ENCODE measurements at places on chromosomes 12 and 14. TPM values are rescaled to one million over a fixed set of nuclear protein-coding genes. Genes with fewer than 3 reads are reported as not detected.

The YARS2 gene
- total RNA-seq = 67.1 TPM

The IKZF4 gene
- 12.2 TPM for total RNA-seq

The KRT73 gene
- total RNA-seq = not detected

The NTN4 gene
- 3.3 TPM for total RNA-seq

The SOAT2 gene
- total RNA-seq = not detected

The MIS18BP1 gene
- 84.4 TPM for total RNA-seq

The CMA1 gene
- not detected for total RNA-seq

The DMAC2L gene
- 9.5 TPM for total RNA-seq

The ERP27 gene
- total RNA-seq = not detected

The P3H3 gene
- 38.2 TPM for total RNA-seq

The ANKS1B gene
- total RNA-seq = 5.8 TPM

The BHLHE41 gene
- 3.7 TPM for total RNA-seq

DNA sequence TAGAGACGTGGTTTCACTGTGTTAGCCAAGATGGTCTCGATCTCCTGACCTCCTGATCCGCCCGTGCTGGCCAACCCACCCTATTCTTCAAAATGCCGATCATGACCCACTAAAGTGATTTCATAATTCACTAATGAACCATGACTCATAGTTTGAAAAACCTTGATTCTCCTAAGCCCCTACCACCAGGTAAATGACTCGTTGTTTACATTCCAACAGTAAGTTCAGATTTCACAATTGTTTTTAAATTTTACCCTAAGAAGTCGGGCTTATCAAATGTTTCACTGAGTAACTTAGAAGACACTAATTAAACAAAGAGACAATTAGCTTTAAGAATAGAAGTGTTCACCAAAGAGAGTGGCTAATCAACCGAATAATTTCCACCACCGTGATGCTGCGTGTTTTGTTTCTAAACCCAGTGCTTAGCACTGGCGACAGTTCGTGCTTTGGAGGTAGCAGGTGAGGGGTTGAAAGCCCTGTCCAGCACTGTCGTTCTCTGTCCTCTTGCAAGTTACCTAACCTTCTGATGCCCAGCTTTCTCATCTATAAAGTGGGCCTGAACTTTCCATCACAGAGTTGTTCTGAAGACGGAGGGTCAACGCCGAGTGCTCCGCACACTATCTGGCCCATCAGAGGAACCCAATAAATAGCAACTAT, 136.5 kb downstream of the NTF3 start:
- H3K4me1 ChIP-seq = no peaks in the 10 kb centered on the region
- H3K4me3 ChIP-seq = no peak overlapping the region
- H3K27ac ChIP-seq = no peak overlapping the region
- DNase-seq = no peak
- H3K36me3 ChIP-seq = no peaks in the 10 kb centered on the region

- H3K27ac ChIP-seq = no peak overlapping the region
- peaks cover 49% of the 10 kb centered on the region for H3K4me1 ChIP-seq
- peak; percentile 67 for DNase-seq
These were observed 11.5 kb downstream of the FOXA1 start for GRCh38 chr14:37583358-37584210.

GRCh38 chr12:116599285-116600136, 40.3 kb downstream of the MAP1LC3B2 start:
- H3K4me1 ChIP-seq = peaks cover 19% of the 10 kb centered on the region
- no peaks in the 10 kb centered on the region for H3K36me3 ChIP-seq
- DNase-seq = peak; percentile 86
- H3K27me3 ChIP-seq = no peaks in the 10 kb centered on the region
- no peak overlapping the region for H3K27ac ChIP-seq

DNA sequence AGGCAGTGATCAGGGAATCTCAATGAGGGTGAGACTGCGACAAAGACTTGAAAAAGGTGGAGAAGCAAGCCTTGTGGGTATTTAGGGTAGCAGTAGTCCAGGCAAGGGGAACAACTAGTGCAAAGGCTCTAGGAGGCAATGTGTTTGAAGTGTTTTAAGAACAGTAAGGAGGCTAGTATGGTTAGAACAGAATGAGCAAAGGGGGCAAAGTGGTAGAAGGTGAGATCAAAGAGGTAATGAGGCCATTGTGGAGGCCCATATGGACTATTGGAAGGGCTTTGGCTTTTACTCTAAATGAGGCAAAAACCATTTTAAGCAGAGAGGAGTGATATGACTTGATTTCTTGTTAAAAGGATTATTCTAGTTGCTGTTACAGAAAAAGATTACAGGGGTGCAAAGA, 16.8 kb downstream of the HIF1A start:
- no peaks in the 10 kb centered on the region for H3K27me3 ChIP-seq
- H3K4me1 ChIP-seq = peaks cover 56% of the 10 kb centered on the region
- no peak overlapping the region for H3K4me3 ChIP-seq

- H3K27ac ChIP-seq = no peak overlapping the region
- no peaks in the 10 kb centered on the region for H3K4me1 ChIP-seq
- DNase-seq = peak; percentile 74
- H3K4me3 ChIP-seq = no peak overlapping the region
- no peaks in the 10 kb centered on the region for H3K27me3 ChIP-seq
These were observed 891.1 kb downstream of the TMEM121 start for GRCh38 chr14:106417224-106418049.

- no peaks in the 10 kb centered on the region for H3K27me3 ChIP-seq
- no peak for DNase-seq
- no peaks in the 10 kb centered on the region for H3K4me1 ChIP-seq
- H3K4me3 ChIP-seq = no peak overlapping the region
- no peaks in the 10 kb centered on the region for H3K36me3 ChIP-seq
These were observed 79.5 kb downstream of the OTOGL start for GRCh38 chr12:80178846-80179245.

- H3K36me3 ChIP-seq = no peaks in the 10 kb centered on the region
- H3K27ac ChIP-seq = no peak overlapping the region
- DNase-seq = no peak
- no peaks in the 10 kb centered on the region for H3K4me1 ChIP-seq
These were observed 23.6 kb downstream of the TCHP start for GRCh38 chr12:109923481-109924245.

- no peaks in the 10 kb centered on the region for H3K36me3 ChIP-seq
- DNase-seq = no peak
- no peaks in the 10 kb centered on the region for H3K27me3 ChIP-seq
These were observed 31.5 kb downstream of the CFL2 start for GRCh38 chr14:34682787-34683321.

- no peaks in the 10 kb centered on the region for H3K36me3 ChIP-seq
- no peaks in the 10 kb centered on the region for H3K27me3 ChIP-seq
- H3K4me1 ChIP-seq = no peaks in the 10 kb centered on the region
- no peak overlapping the region for H3K4me3 ChIP-seq
- no peak for DNase-seq
These were observed 91.7 kb upstream of the MAX start for GRCh38 chr14:65193916-65194590.

- H3K4me1 ChIP-seq = peaks cover 5% of the 10 kb centered on the region
- H3K4me3 ChIP-seq = no peak overlapping the region
- no peak for DNase-seq
- no peaks in the 10 kb centered on the region for H3K27me3 ChIP-seq
These were observed 109.0 kb upstream of the AMIGO2 start for GRCh38 chr12:47188576-47189441.

- H3K27me3 ChIP-seq = no peaks in the 10 kb centered on the region
- H3K36me3 ChIP-seq = no peaks in the 10 kb centered on the region
- H3K4me1 ChIP-seq = peaks cover 41% of the 10 kb centered on the region
- DNase-seq = no peak
These were observed 74.3 kb downstream of the PLEKHA5 start for GRCh38 chr12:19203539-19204506.

- H3K4me3 ChIP-seq = no peak overlapping the region
- no peaks in the 10 kb centered on the region for H3K4me1 ChIP-seq
- DNase-seq = no peak
- H3K27ac ChIP-seq = no peak overlapping the region
- no peaks in the 10 kb centered on the region for H3K36me3 ChIP-seq
- no peaks in the 10 kb centered on the region for H3K27me3 ChIP-seq
These were observed 59.3 kb upstream of the CCDC91 start for GRCh38 chr12:28130625-28131598.

GRCh38 chr14:104638927-104639450, 34.4 kb upstream of the TMEM179 start:
- no peaks in the 10 kb centered on the region for H3K4me1 ChIP-seq
- DNase-seq = no peak
- no peaks in the 10 kb centered on the region for H3K36me3 ChIP-seq
- H3K27ac ChIP-seq = no peak overlapping the region
- H3K4me3 ChIP-seq = no peak overlapping the region

DNA sequence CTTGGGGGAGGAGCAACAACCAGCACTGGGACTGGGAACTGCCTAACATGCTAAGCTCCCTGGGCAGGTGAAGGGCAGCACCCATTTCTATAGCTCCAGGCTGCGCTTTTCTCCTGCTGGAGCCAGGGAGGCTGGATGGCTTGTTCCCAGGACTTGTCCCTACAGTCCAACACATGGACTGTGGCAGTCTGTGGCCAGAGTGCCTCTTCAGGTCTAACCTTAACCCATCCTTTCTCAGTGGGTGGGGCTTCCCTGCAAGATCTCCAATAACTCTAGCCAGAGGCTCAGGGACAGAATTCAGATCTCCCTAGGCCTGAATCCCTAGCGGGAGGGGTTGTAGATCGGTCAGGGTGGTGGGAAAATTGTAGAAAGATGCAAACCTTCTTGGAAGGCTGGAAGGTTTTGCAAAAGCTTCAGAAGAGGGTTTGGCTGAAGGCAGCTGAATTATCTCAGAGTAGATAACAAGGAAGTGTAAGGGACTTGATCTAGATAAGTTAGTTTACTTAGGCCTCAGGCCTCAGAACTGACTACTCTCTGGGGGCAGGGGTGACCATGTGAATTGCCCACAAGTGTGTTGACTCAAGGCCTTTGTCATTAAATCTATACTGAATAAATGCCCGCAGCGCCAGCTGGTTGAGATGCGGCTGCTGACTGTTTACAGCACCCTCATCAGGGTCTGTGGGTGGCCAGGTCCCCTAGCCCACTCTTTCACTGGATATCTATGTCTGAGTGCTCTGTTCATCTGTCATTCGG, 60.7 kb downstream of the SSPN start:
- DNase-seq = no peak
- no peak overlapping the region for H3K4me3 ChIP-seq
- H3K36me3 ChIP-seq = no peaks in the 10 kb centered on the region
- no peak overlapping the region for H3K27ac ChIP-seq

Data from GM23338 (cell line).